ENCODE measurements at places on chromosomes 7 and 10. TPM values are rescaled to one million over a fixed set of nuclear protein-coding genes. Genes with fewer than 3 reads are reported as not detected.

GPR26 gene
- not detected for total RNA-seq

NRG3 gene
- total RNA-seq: 0.27 TPM

LRGUK gene
- 0.91 TPM for total RNA-seq

ABCB8 gene
- total RNA-seq: 18.7 TPM

PAPOLB gene
- total RNA-seq: 1.6 TPM

ZNF33B gene
- total RNA-seq: 6.7 TPM

CDNF gene
- total RNA-seq: not detected

HYAL4 gene
- not detected for total RNA-seq

- H3K27me3 ChIP-seq: no peaks in the 10 kb centered on the region
- no peaks in the 10 kb centered on the region for H3K4me1 ChIP-seq
- no peak for DNase-seq
- H3K36me3 ChIP-seq: no peaks in the 10 kb centered on the region
These were observed 319.7 kb downstream of the HPSE2 start for GRCh38 chr10:98915911-98916310.

GRCh38 chr7:106840342-106840741 is 24.7 kb upstream of the PIK3CG start:
- H3K27ac ChIP-seq: no peak overlapping the region
- no peaks in the 10 kb centered on the region for H3K27me3 ChIP-seq
- H3K4me1 ChIP-seq: no peaks in the 10 kb centered on the region

DNA sequence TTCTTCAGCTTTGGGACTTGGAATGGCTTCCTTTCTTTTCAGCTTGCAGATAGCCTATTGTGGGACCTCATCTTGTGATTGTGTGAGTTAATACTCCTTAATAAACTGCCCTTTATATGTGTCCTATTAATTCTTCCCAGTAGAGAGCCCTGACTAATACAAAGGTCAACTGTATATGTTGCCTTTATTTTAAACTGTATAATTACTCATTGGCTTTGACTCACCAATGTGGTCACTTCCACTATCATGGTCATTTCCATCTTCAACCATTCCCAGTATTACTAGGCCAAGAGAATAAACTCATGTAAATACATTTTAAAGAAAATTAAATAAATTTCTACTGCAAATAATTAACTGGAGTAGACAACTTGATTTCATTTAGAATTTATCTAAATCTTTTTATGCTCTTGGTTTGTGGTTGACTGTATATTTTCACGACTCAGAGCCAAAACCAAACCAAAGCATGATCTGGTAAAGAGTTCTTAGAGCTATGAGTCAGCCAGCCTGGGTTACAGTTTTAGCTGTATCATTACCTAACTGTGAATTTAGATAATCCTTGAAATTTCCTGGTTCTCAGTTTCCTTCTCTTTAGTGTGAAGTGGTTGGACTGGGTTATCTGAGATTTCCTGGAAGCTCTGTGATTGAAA is 188.4 kb downstream of the PPP1R3A start:
- no peak overlapping the region for H3K27ac ChIP-seq
- no peak overlapping the region for H3K4me3 ChIP-seq
- no peaks in the 10 kb centered on the region for H3K4me1 ChIP-seq
- no peak for DNase-seq
- H3K27me3 ChIP-seq: no peaks in the 10 kb centered on the region

DNA sequence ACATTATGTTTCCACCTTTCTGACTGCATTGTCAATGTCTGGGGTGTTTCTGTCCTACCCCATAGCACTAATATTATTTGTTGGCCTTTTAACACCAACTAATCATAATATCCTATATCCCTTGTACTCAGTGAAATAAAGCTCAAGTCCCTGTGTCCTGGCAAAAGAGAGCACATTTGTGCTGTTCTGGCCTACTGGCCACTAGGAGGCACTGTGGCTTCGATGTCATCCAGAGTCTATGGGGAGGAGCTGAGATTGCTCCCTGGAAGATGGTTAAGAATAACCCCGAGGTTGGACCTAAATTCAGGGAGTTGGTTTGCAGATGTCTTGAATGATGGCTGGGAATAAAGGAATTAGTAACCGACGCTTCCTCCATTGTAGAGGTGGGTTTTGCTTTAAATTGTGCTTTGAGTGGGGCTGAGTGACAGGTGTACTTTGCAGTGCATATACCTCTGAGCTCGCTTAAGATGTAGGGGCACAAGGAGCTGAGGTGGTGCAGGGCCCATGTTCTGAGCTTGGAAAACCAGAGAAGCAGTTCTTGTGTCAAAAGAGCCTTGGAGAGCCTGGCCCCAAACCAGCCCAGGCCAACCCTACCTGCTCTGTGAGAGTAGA is 191.2 kb upstream of the PRSS1 start:
- H3K4me3 ChIP-seq: no peak overlapping the region
- H3K4me1 ChIP-seq: no peaks in the 10 kb centered on the region
- no peak for DNase-seq
- no peaks in the 10 kb centered on the region for H3K36me3 ChIP-seq
- H3K27ac ChIP-seq: no peak overlapping the region
- no peaks in the 10 kb centered on the region for H3K27me3 ChIP-seq

DNA sequence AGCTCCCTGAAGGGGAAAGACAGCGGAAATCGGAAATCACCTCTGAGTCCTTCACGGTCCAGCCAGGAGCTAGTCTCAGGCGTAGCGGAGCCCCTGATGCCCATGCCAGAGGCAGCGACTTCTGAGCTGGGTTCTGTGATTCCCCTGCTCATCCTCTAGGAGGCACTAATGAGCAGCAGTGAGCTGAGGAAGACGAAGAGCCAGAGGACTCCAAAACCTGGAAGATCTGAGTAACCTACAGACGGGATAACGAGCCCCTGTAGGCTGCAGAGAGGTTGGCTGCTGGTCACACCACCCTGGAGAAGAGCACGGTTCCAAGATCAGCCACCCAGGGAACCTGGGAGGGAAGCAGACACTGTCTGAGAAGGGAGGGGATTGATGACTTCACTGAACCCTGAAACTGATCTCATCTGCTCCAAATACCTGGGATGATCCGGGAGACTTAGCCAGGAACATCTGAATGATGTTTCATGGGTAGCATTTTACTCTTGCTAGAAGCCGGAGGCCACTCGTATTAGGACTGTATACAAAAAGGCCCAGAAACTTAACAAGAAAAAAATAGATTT is 304.1 kb downstream of the PAXIP1 start:
- no peak overlapping the region for H3K27ac ChIP-seq
- H3K4me3 ChIP-seq: no peak overlapping the region
- H3K27me3 ChIP-seq: no peaks in the 10 kb centered on the region
- H3K4me1 ChIP-seq: no peaks in the 10 kb centered on the region
- no peak for DNase-seq

GRCh38 chr7:132489776-132490237 is 86.5 kb downstream of the PLXNA4 start:
- H3K4me3 ChIP-seq: no peak overlapping the region
- H3K27ac ChIP-seq: no peak overlapping the region
- no peaks in the 10 kb centered on the region for H3K27me3 ChIP-seq
- no peak for DNase-seq
- no peaks in the 10 kb centered on the region for H3K36me3 ChIP-seq

DNA sequence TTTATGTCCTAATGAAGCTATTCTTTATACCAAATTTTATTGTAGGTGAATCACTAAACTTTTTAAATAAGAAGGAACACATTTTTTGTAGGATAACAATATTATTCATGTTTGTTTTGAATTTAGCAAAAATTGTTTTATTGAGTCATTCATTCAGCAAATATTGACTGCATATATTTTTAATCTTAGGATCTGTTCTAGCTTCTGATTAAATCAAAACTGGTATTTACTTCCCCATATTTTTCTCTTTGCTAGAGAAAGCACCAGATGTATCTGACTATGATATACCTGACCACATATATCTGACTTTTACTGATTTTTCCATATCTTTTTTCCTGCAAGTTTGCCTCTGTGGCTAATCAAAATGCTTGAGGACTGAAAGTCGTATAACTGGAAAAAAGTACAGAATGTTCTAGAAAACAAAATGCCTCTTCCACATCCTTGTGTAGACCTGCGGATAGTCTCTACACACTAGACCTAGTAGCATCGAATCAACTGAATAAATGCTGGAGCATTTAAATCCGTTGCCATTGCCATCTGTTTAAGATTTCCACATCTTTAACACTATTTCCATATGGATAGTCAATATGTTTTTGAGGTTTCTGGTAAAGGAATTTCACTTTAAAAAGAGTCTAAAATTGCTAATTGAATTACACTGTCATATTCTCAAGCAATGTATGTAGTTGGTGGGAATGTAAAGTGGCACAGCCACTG is 594.7 kb downstream of the KCNMA1 start:
- no peaks in the 10 kb centered on the region for H3K27me3 ChIP-seq
- no peak overlapping the region for H3K27ac ChIP-seq
- no peak for DNase-seq
- no peaks in the 10 kb centered on the region for H3K4me1 ChIP-seq
- no peaks in the 10 kb centered on the region for H3K36me3 ChIP-seq

Measured in uterus (tissue), 4 donors.